RCC 7860 (cell line): ENCODE measurements at places on chromosomes 11 and 22.

- no peak for DNase-seq
These were observed 287.4 kb upstream of the PDGFD start for GRCh38 chr11:104451197-104451893.

GRCh38 chr11:95135155-95135554, 45.5 kb downstream of the ENDOD1 start:
- DNase-seq = no peak

GRCh38 chr11:130601764-130602460, 153.5 kb downstream of the ADAMTS15 start:
- DNase-seq = no peak

GRCh38 chr11:12086271-12087074, 23.9 kb upstream of the MICAL2 start:
- peak; percentile 93 for DNase-seq

DNA sequence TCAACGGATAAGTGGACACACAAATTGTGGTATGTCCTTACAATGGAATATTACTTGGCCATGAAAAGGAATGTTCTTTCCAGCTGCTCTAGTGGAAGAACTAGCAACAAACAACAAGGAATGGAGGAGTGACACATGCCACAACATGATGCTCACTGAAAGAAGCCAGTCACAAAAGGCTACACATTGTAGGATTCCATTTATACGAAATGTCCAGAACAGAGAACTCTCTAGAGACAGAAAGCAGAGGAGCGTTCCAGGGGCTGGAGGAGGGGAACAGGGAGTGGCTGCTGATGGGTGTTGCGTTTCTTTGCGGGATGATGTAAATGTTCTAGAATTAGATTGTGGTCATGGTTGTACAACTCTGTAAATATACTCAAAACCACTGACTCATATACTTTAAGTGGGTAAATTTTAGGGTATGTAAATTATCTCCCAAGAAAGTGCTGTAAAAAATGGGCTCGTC, 32.4 kb upstream of the PDGFB start:
- peak; percentile 83 for DNase-seq

GRCh38 chr11:118488480-118489109, 38.7 kb upstream of the TTC36 start:
- DNase-seq = peak; percentile 62
